ENCODE measurements at places on chromosomes 2 and 18. TPM values are rescaled to one million over a fixed set of nuclear protein-coding genes. Genes with fewer than 3 reads are reported as not detected.

GRCh38 chr2:240000671-240001070, 24.5 kb downstream of the NDUFA10 start:
- no peak for DNase-seq

- DNase-seq: no peak
Observed at GRCh38 chr2:98773169-98773568, 42.2 kb upstream of the MGAT4A start.

GRCh38 chr2:120463527-120463926, 117.6 kb downstream of the INHBB start:
- DNase-seq: no peak

GRCh38 chr2:43199492-43200488, 26.6 kb downstream of the ZFP36L2 start:
- no peak for DNase-seq

GRCh38 chr2:14996351-14997014, 364.0 kb downstream of the LRATD1 start:
- no peak for DNase-seq

The GRHL1 gene
- 1.0 TPM for total RNA-seq

The TMEFF2 gene
- 0.19 TPM for total RNA-seq

The OSR1 gene
- 5.4 TPM for total RNA-seq

The PLA2R1 gene
- 3.0 TPM for total RNA-seq
